Central memory CD4-positive, alpha-beta T cell (primary cell): ENCODE measurements at places on chromosomes 11 and 22.

DNA sequence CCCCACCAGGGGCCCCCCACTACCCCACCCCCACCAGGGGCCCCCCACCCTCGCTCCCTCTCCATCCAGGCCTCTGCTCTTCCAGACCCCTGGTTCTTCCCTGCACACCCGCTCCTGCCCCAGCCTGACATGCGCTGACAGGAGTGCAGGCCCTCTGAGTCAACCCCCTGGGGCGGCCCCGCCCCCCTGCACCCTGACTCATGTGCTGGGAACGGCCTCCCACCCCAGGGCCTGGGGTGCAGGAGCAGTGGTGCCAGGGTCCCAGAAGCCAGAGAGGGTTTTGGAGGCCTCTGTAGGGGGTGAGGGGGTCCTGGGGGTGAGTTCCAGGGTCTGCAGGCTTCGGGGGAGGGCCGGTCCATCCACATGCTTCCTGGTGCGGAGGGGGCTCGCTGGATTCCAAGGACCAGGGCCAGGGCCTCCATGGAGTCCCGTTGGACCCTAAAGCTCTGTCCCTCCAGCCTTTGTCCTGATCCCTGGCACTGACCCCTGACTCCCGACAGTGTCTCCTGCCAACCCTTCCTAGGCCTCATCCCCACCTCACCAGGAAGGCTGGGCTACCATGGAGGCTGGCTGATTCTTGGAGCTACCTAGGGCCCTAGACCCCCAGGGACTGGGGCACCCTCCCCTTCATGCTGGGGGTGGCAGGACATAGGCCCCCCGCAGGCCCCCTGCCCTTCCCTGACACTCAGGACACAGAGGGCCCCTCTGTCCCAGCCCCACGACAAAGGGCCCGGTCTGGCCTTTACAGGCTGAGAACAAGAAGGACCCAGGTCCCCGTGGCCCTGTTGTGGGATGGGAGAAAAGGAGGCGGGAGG, 583 bp upstream of the PKP3 start:
- DNase-seq, result no peak

DNA sequence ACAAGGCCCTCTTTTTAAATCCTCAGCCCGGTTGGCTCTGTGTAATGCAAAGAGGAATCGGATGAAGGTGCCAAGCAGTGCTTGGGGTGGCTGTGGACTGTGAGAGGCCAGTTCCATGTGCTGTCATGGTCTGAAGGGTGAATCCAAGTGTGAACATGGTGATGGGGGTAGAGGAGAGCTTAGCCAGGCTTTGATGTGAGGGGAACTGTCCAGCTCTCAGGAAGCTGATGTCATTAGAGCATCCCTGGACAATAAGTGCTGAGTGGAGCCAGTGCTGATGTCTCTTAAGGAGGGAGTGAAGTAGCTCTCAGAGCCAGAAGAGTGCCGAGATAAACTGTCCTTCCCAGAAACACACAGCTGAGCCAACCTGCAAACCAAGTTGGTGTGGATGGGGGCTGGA, 53.6 kb downstream of the NAV2 start:
- no peak for DNase-seq

DNA sequence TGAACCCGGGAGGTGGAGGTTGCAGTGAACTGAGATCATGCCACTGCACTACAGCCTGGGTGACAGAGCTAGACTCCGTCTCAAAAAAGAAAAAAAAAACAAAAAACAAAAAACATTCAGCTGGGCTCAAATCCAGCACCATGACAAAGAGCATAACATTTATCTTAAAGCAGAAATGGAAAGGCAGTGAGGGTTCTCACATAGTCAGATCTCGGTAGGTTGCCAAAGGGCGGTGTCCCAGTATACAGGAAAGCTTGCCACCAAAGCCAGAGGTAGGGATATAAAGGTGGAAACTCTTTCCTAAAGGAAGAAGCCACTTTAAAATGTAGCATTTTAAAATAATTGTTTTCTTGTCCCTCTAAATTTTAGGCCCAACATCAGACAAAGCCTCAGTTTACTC, 22.4 kb upstream of the CAPRIN1 start:
- DNase-seq, result no peak

DNA sequence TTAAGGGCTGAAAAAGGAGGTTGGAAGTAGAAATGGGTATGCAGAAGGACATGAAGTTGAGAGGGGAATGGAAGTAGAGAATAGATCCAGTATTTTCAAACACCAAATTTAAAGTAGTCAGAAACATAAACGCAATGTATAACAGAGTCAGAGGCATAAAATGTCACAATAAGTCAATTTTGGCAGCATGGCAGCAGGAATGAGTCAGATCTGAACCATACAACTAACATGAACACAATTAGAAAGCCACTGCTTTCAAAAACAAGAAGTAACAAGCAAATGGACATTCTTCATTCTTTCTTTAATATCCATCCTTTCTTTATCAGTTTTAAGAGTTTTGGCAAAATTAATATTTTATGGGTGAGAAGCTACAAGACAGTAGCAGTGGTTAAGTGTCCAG, 2.5 kb downstream of the CHORDC1 start:
- no peak for DNase-seq

GRCh38 chr11:94519478-94520084, 7.3 kb downstream of the C11orf97 start:
- DNase-seq, result no peak
